Activated naive CD8-positive, alpha-beta T cell treated with anti-CD3 and anti-CD28 coated beads, Interleukin-2, amount 50 U/mL, for 24 hours (primary cell): ENCODE measurements at places on chromosomes 3 and 15.

DNA sequence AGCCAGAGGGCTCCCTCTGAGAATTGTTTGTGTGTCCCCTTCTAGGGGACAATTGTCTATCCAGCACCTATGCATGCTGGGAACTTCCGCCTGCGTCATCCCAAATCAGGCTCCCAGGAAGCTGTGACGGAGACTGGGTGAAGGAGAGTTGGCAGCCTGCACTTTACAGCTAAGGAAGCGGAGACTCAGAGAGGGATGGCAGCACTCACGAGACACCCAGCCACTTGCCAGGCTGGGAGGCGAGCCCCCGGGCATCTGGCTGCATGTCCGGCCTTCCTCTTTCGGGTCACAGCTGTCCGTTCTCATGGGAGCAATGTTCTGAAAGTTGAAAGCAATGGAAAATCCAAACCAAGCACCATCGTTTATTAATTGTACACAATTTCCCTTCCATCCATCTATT lies 45.5 kb upstream of the SLC6A11 start:
- DNase-seq: no peak

GRCh38 chr3:80978216-80978969 lies 783.1 kb downstream of the GBE1 start:
- DNase-seq: no peak

DNA sequence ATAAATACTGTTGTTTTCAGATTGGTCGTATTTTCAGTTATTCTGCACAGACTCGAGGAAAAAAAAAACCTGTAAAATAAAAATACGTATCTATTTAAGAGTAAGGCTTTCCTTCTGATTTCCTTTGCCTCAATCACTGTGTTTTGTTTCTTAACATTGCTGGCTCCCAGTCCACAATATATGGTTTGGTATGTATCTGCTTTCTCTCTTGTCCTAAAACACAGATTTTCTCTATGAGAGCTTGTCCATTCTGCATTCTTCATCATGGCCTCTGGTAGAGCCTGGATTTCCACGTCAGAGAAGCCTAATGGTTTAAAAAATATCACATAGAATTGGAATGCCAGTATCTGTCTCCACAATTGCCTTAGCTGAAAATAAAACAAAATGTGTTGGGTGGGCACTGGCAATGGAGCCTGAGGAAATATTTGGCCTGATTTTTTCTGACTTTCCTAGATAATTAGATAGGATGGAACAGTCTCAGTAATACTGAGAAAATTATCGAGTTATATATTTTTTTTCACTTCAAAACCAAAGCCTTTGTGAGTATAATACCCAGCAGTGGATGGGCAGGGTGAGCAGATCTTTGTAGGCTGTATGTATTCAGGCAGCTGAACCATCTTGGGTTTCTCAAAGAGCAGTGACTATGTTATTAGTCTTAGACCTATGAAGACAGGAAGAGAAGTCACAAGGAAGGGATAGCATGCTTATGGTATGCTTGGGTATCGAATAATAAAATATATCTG lies 1.9 kb downstream of the CD200 start:
- DNase-seq: no peak

DNA sequence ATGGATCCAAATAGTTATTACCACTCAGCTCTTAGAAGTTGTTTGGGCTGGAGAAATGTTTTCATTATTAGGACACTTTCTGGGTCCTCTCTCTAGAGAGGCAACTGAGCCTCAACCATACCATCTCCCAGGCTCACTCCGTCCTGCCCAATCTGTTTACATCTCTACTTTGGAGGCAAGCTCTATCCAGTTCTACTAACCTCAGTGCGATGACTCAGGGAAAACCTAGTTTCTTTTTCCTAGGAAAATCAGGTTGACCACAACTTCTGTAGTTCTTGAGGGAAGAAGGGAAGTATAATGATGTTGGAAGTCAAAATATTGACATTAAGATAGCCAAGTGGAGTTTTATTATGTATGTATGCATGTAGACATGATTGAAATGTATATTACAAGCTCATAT lies 40.4 kb downstream of the LPP start:
- no peak for DNase-seq

DNA sequence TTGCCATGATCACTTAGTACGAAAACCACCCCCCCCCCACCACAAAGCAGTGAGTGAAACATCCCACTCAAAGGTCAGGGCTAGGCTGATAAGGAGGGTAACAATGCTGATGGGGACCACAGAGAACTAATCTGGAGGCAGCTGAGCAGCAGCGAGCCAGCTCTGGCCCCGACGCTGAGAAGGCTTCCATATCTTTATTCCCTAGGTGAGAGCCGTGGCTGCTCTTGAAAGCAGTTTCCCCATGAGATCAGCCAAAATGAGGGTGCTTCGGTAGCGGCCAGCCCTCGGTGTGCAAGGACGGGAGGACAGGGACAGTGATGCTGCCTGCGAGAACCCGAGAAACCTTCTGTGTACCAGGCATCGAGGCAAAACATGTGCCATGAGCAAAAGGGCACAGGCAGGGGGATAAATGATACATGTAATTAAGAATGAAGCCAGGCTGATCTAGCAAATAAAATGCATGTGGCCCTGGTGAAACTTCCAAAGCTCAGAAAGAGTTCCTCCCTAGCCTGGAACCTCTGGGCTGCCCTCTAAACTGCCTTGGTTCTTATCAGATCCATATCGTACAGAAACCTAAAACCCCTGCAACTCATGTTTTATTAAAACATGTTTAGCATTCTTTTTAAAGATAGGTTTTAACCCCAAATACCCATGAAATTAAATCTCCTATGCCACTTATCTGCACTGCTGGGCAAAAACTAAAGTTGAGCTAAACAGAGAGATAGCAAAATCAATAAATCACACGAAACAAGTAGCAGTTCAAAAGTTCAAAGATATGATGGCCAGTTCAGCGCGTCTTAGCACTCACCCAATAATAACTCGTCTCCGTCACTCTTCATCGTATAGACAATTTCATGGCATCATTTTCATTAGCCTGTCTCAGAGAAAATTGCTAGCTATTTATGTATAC lies 337.3 kb downstream of the FOXP1 start:
- no peak for DNase-seq

DNA sequence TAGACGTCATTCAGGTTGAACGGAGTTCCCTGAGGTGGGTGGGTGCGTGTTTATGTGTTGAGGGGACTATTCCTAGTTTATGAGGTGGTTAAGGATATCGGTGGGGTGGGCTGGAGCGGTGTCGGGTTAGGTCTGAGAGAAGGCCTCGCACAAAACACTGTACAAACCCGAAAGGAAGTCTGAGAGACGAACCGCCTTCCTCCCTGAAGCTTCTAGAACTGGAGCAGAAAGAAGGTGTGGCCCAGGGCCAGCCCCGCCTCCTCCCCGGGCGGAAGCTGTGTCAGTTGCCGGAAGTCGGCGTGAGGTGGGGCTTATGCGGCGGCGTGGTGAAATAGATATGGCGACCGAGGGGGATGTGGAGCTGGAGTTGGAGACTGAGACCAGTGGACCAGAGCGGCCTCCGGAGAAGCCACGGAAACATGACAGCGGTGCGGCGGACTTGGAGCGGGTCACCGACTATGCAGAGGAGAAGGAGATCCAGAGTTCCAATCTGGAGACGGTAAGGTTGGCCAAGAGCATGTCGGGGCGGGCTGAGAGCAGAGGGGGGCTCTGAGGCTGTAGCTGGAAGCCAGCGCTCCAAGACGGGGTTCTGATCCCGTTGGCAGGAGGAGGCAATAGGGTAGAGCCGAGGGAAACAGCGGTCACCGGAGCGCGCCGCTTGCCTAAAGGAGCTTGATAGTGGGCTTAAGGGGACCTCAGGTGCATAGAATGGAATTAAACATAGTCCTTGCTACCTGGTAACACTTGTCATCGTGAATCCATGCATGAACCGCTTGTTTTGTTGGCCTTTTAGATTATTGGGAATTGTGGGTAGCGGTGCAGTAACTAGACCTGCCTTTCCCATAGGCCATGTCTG lies at the start of gene HYPK:
HYPK (plus strand) TSS at position 314 of the 856 bp plus-strand sequence; CDS start at position 338, 24 bp downstream.
- peak; percentile 90 for DNase-seq

GRCh38 chr15:33985287-33985686 lies 17.0 kb downstream of the CHRM5 start:
- DNase-seq: no peak

GRCh38 chr3:130433306-130433705 lies 83.7 kb upstream of the COL6A6 start:
- no peak for DNase-seq

- DNase-seq: no peak
Measured at GRCh38 chr3:40302784-40303183, 6.7 kb upstream of the EIF1B start.

- peak; percentile 48 for DNase-seq
Measured at GRCh38 chr15:101242160-101242998, 9.5 kb downstream of the CHSY1 start.

- DNase-seq: no peak
Measured at GRCh38 chr3:45207446-45207845, 18.6 kb downstream of the TMEM158 start.

DNA sequence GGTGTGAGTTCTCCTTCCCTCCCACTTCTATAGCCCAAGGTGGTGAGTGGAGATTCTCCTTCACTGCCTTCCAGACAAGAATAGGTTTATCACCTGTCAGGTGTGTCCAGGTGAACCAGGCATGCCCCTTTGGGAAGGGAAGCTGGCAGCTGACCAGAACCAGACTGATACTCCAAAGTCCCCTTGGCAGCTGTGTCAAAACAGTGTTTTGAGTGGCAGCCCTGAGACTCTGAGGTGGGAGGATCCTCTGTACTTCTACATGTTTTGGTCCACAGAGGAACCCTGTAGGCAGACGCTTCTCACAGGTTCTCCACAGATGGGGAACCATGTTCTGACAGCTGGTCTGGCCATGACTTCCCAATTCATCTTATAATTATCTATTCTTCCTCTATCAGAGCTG lies 30.1 kb downstream of the ISL2 start:
- no peak for DNase-seq

DNA sequence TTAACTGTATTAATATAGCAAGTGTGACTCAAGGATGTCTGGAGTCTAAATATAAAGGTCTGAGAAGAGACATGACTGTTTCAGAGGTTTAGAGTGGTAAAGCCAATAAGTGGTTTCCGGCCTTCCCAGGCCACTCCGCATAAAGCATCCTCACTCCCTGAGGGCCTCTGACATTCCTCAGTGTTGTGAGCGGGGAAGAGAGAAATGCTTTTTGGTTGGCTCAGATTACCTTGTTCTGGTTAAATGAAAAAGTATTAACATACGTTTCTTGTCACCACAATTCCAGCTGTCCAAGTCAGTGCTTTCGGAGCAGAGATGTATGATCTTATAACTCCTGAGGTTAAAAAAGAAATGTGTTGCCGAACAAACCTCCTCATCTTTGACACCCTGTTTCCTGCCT lies 103.8 kb downstream of the RBMS3 start:
- no peak for DNase-seq

DNA sequence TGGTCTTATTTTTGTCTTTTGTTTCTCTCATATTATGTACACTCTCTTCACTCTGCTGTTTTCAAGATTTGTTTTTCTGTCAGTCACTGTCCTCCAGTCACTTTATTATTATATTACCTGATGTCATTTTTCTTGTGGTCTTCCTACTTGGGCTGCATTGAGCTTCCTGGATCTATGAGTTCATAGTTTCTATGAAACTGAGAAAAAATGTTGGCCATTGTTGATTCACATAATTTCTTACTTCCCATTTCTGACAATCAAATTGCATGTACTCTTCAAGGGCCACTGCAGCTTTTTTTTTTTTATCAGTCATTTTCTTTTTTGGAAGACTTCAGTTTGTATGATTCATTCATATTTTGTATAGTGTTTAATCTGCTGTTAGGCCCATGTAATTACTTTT lies 1180.6 kb upstream of the GBE1 start:
- no peak for DNase-seq
